ENCODE measurements at places on chromosomes 3 and 15. TPM values are rescaled to one million over a fixed set of nuclear protein-coding genes. Genes with fewer than 3 reads are reported as not detected.

PAK6 gene
- 2.0 TPM for total RNA-seq

GAP43 gene
- total RNA-seq = 9.7 TPM

CCNB2 gene
- 18.2 TPM for total RNA-seq

GPR62 gene
- not detected for total RNA-seq

GPR15 gene
- total RNA-seq = not detected

C2CD4A gene
- 0.11 TPM for total RNA-seq

ATP13A5 gene
- not detected for total RNA-seq

ZIC4 gene
- total RNA-seq = not detected

KLHDC8B gene
- total RNA-seq = 27.3 TPM

CMTM8 gene
- total RNA-seq = 1.6 TPM

GOLGA6L7 gene
- total RNA-seq = not detected

GPR27 gene
- total RNA-seq = 2.7 TPM

XCR1 gene
- 1.0 TPM for total RNA-seq

HYKK gene
- 7.1 TPM for total RNA-seq

IGSF10 gene
- total RNA-seq = 23.2 TPM

SLC2A2 gene
- total RNA-seq = not detected

ADGRG7 gene
- total RNA-seq = 0.11 TPM

RASGRF1 gene
- total RNA-seq = 0.48 TPM

RLBP1 gene
- total RNA-seq = not detected

AGTR1 gene
- total RNA-seq = 8.1 TPM

ISG20 gene
- 1.7 TPM for total RNA-seq

GP5 gene
- 0.90 TPM for total RNA-seq

Measured in urinary bladder (tissue), 4 donors.